ENCODE measurements at places on chromosomes 16 and 17. TPM values are rescaled to one million over a fixed set of nuclear protein-coding genes. Genes with fewer than 3 reads are reported as not detected.

AOC2 gene
- 3.7 TPM for total RNA-seq

CCL8 gene
- not detected for total RNA-seq

NPTX1 gene
- total RNA-seq = 6.9 TPM

GRCh38 chr17:76063875-76064546 is 8.3 kb downstream of the SRP68 start:
- no peaks in the 10 kb centered on the region for H3K27me3 ChIP-seq
- no peaks in the 10 kb centered on the region for H3K4me1 ChIP-seq
- DNase-seq = no peak
- H3K4me3 ChIP-seq = no peak overlapping the region

- H3K27ac ChIP-seq = no peak overlapping the region
- peaks cover 19% of the 10 kb centered on the region for H3K36me3 ChIP-seq
- no peak overlapping the region for H3K4me3 ChIP-seq
- DNase-seq = no peak
- peaks cover 7% of the 10 kb centered on the region for H3K4me1 ChIP-seq
- H3K27me3 ChIP-seq = no peaks in the 10 kb centered on the region
These were observed 3.4 kb downstream of the SPNS1 start for GRCh38 chr16:28977703-28978662.

DNA sequence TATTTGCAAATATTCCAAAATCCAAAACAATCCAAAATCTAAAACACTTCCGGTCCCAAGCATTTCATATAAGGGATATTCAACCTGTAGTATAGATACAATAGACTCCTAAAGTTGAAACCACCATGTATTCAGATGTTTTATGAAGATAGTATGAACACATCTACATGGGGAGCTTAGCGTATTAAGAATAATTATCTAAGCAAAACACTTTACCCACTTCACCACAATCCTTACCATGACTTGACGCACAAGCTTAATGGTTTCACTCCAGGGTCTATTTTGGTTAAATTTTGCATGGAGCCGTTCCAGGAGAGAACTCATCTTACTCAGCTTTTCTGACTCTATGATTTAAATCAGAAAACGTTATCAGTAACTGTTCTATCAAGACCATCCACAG is 3.5 kb downstream of the MED1 start:
- H3K36me3 ChIP-seq = peaks cover 28% of the 10 kb centered on the region
- H3K4me1 ChIP-seq = peaks cover 6% of the 10 kb centered on the region
- no peaks in the 10 kb centered on the region for H3K27me3 ChIP-seq
- H3K27ac ChIP-seq = no peak overlapping the region

DNA sequence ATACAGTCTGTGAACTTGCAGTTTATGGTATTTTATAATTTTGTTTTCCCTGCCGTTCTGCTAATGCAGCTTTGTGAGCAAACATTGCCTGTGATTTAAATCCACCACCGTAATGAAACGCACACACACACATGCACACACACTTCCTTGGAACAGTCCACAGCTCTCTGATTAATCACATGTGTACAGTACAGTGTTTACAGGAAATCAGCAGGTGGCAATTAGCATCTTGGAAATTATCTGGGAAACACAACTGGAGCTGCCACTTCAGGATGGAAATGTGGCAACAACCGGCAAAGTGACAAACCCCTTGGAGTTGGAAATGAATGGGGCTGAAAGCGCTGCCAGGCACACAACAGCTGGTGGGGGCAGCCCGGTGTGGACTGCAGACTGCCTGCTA is 12.9 kb upstream of the ZKSCAN2 start:
- DNase-seq = no peak
- no peak overlapping the region for H3K27ac ChIP-seq
- no peaks in the 10 kb centered on the region for H3K4me1 ChIP-seq
- H3K27me3 ChIP-seq = no peaks in the 10 kb centered on the region
- H3K4me3 ChIP-seq = no peak overlapping the region
- H3K36me3 ChIP-seq = no peaks in the 10 kb centered on the region

Measured in PC-9 (cell line).